ENCODE measurements at places on chromosomes 13 and 19.

GRCh38 chr19:40717325-40717879 lies 490 bp downstream of the ITPKC start:
- DNase-seq = no peak

- DNase-seq = no peak
Measured at GRCh38 chr13:85693889-85694511, 105.2 kb downstream of the SLITRK6 start.

- DNase-seq = no peak
Measured at GRCh38 chr19:3663838-3664237, 36.4 kb downstream of the PIP5K1C start.

GRCh38 chr19:7497292-7497691 lies 8.5 kb upstream of the PEX11G start:
- DNase-seq = peak; percentile 22

- DNase-seq = no peak
Measured at GRCh38 chr13:40273253-40274025, 393.0 kb downstream of the FOXO1 start.

- no peak for DNase-seq
Measured at GRCh38 chr19:14544977-14545715, 15.8 kb downstream of the TECR start.
